HepG2 (cell line): ENCODE measurements at places on chromosomes 3 and 15. TPM values are rescaled to one million over a fixed set of nuclear protein-coding genes. Genes with fewer than 3 reads are reported as not detected.

AADAC gene
- total RNA-seq, result 1.2 and 1.5 TPM in 2 replicates

DNA sequence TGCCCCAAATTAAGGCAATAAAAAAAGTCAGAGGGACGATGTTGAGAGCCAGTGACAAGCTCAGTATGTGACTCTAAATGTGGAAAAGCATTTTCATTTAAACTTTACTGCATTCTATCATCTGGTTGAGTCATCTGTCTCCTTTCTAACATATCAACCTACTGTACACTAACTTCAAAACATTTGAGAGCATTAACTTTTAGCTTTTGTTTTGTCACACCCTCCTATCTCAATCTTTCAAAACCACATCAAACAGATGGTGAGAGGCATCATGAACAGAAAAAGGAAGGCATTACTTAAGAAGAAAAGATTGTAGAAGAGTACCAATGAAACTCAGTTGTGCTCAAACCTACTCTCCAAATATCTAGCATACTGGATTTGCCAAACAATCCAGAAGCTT, 4.8 kb downstream of the LRRC58 start:
- peak; percentile 52 for DNase-seq

DNAH1 gene
- 0.42 and 0.64 TPM in 2 replicates for total RNA-seq

- DNase-seq, result no peak
Measured at GRCh38 chr3:87181551-87181950, 45.6 kb upstream of the CHMP2B start.

DNA sequence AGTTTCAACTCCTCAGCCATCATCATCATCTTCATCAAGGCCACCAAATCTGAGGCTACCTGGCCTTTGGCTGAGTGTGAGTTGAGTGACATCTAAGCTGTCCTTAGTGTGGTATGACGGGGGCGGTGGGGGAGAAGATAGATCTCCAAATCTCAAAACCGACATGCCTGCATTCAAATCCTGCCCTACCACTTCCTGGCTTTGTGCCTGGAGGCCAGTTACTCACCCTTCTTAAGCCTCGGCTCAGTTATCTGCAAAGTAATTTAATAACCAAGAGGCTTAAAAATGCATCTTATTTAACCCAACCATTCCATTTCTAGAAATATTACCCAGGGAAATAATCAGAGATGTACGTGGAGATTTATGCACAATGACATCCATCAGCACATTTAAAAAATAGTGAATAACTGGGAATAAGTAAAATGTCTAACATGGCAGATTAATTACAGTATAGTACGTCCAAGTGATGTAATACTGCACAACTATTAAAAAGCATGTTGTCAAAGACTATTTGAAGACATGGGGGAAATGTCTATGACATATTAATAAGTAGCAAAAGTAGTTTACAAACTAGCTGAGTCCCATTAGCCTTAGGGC, 167.4 kb downstream of the NTRK3 start:
- no peak for DNase-seq

DNA sequence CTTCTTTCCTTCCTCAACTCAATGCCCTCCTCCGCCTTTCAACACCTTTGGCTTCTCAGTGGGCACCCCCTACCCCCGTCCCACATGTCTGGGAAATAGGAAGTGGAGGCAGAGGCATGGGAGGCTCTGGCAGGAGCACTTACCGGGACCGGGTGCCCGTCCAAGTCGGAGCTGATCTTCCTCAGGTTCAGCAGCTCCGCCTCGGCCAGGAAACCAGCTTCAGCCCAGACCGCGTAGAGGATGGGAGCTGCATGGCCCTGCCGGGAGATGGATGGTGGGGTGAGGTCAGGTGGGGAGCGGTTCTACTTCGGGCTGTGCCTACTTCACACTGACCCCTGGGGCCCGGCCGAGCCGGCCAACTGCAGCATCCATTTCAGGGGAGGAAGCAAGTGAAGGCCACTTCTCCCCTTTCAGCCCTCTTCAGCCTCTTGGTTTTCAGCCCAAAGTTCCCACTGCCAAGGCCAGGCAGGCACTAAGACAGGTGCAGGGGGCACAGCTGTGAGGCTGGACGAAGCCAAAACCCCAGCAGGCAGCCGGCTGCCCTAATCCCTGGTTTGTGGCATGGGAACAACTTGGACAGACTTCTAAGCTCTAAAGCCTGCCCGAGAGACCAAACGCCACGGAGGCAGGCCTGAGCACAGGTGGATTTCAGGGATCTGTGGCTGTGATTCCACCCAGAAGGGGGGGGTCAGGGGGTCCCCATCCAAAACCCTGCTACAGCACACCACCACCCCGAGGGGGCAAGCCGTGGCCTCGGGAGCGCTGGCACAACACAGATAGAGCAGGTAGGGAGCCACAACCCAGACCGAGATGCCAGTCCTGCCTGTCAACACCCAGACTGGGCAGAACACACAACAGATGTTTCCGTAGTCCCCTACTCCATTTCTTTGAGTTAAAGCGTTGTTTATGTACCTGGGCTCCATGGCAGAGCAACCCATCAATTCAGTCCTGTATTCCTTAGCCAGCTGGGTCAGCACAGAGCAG, 14.5 kb downstream of the TKT start:
- DNase-seq, result no peak

GRCh38 chr3:47603332-47603731, 24.7 kb upstream of the CSPG5 start:
- no peak for DNase-seq

DNA sequence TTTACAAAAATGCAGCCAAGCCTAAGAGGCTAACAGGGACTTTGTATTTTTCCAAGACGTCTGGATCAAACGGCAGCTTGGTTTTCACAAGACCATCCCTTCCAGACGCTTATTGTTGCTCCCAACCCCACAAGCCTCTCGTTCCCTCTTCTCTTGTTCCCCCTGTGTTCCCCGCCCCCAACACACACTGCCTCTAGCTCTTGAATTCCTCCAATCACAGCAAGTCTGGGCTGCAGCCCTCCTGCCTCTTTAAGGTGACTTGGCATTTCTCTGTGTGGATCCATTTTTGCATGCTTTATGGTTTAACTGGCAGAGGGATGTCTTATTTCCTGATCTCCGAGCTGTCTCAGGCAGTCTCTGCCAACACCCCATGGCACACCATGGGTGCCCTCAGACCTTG, 182.2 kb downstream of the ABHD5 start:
- DNase-seq, result no peak

DNA sequence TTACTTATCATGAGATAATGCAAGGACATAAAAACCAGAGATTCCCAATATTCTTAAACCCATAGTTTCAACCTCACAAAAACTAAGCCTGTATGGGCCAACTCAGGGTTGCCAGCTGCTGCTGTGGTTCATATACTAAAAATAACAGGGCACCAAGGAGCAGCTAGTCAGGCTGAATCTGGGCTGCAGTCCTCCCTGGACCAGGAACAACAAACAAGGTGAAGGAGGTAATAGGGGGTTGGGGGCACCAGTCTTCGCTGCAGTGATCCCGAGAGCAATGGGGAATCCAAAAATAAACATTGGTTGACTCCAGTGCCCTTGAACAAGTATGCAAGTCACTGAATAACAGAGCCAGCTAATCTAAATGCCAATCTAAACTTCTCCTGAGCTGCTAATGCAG, 108.9 kb downstream of the MECOM start:
- no peak for DNase-seq
